ENCODE measurements at places on chromosomes 3 and 15. TPM values are rescaled to one million over a fixed set of nuclear protein-coding genes. Genes with fewer than 3 reads are reported as not detected.

FEZF2 gene
- not detected for total RNA-seq

GABRB3 gene
- total RNA-seq = not detected

SLC9A9 gene
- total RNA-seq = 1.9 TPM

GOLGA6L10 gene
- total RNA-seq = 2.5 TPM

USP19 gene
- 41.6 TPM for total RNA-seq

ADGRG7 gene
- total RNA-seq = 21.2 TPM

ASB7 gene
- total RNA-seq = 15.7 TPM

- no peaks in the 10 kb centered on the region for H3K36me3 ChIP-seq
- no peak for DNase-seq
- H3K27ac ChIP-seq = no peak overlapping the region
- peaks cover under 1% of the 10 kb centered on the region for H3K27me3 ChIP-seq
- H3K4me1 ChIP-seq = no peaks in the 10 kb centered on the region
These were observed 21.4 kb downstream of the GRAMD2A start for GRCh38 chr15:72176159-72176558.

GRCh38 chr3:32335365-32336112 is 56.1 kb upstream of the CMTM7 start:
- no peaks in the 10 kb centered on the region for H3K36me3 ChIP-seq
- H3K4me1 ChIP-seq = peaks cover 21% of the 10 kb centered on the region
- DNase-seq = no peak
- no peak overlapping the region for H3K27ac ChIP-seq

DNA sequence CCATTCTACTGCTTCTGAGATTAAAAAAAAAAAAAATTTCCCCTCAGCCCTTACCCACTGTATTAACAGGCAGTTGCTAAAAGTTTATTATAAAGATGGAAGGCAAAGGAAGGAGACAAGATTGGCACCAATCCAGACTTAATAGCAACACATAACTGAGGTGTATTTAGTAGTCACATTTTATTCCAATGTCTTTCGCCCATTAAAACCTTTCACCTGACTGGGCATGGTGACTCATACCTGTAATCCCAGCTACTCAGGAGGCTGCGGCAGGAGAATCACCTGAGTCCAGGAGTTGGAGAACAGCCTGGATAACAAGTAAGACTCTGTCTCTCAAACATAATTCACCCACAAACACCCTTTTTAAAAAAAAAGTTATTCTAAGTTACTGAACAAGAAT is 4.4 kb downstream of the ACAP2 start:
- peaks cover 4% of the 10 kb centered on the region for H3K36me3 ChIP-seq
- peaks cover 53% of the 10 kb centered on the region for H3K4me1 ChIP-seq
- no peaks in the 10 kb centered on the region for H3K27me3 ChIP-seq
- no peak overlapping the region for H3K27ac ChIP-seq
- no peak for DNase-seq

GRCh38 chr15:39682366-39682765 is 100.3 kb downstream of the FSIP1 start:
- H3K27me3 ChIP-seq = no peaks in the 10 kb centered on the region
- H3K4me1 ChIP-seq = no peaks in the 10 kb centered on the region
- H3K36me3 ChIP-seq = no peaks in the 10 kb centered on the region

- H3K36me3 ChIP-seq = no peaks in the 10 kb centered on the region
- H3K27ac ChIP-seq = no peak overlapping the region
- no peak overlapping the region for H3K4me3 ChIP-seq
- DNase-seq = no peak
These were observed 128.5 kb downstream of the SERPINI1 start for GRCh38 chr3:167863811-167864551.

- H3K4me3 ChIP-seq = no peak overlapping the region
- H3K27me3 ChIP-seq = no peaks in the 10 kb centered on the region
- DNase-seq = no peak
- no peak overlapping the region for H3K27ac ChIP-seq
These were observed 75.3 kb upstream of the LRRFIP2 start for GRCh38 chr3:37249717-37250116.

DNA sequence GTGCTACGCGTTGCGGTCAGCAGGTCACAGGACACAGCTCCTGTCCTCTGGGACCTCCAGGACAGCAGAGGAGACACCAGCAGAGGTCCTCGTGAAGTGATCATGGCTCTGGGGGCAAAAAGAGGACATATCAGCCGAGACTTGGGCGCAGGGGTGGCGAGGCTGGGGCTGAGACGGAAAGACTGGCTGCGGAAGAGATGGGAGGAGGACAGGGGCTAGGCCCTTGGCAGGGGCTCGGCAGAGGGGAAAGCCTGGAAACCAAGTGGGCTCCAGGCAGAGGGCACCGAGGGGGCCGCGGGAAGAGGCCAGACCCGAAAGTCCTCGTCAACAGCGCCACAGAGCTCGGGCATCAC is 4.9 kb upstream of the CFAP100 start:
- H3K27me3 ChIP-seq = peaks cover 54% of the 10 kb centered on the region
- H3K4me3 ChIP-seq = no peak overlapping the region

DNA sequence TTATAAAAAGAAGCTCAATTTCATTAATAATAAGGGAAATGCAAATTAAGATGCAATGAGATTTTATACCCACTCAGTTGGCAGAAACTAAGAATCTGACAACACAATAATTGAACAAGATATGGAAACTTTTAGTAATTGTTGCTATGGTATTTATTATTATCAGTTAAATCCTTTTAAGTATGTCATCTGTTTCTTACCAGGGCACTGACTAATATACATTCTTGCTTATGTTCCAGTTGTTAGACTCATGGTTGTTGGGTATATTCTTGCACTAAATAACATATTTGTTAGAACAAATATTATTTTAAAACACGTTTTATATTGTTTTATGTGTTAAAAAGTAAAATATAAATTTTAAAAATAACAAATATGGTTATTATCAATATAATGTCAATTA is 690.3 kb downstream of the MECOM start:
- H3K4me1 ChIP-seq = no peaks in the 10 kb centered on the region
- DNase-seq = no peak
- no peak overlapping the region for H3K27ac ChIP-seq
- no peak overlapping the region for H3K4me3 ChIP-seq

GRCh38 chr15:74531144-74531811 is 9.7 kb upstream of the ARID3B start:
- H3K36me3 ChIP-seq = no peaks in the 10 kb centered on the region
- DNase-seq = no peak
- H3K4me3 ChIP-seq = no peak overlapping the region
- H3K27me3 ChIP-seq = no peaks in the 10 kb centered on the region
- H3K27ac ChIP-seq = no peak overlapping the region
